Stimulated activated naive CD8-positive, alpha-beta T cell treated with anti-CD3 and anti-CD28 coated beads, Interleukin-15, amount 100 ng/mL, for 72 hours (primary cell): ENCODE measurements at places on chromosomes 6 and 20.
A peak's percentile ranks its signal among the peaks of the same experiment; 100 is the strongest.

DNA sequence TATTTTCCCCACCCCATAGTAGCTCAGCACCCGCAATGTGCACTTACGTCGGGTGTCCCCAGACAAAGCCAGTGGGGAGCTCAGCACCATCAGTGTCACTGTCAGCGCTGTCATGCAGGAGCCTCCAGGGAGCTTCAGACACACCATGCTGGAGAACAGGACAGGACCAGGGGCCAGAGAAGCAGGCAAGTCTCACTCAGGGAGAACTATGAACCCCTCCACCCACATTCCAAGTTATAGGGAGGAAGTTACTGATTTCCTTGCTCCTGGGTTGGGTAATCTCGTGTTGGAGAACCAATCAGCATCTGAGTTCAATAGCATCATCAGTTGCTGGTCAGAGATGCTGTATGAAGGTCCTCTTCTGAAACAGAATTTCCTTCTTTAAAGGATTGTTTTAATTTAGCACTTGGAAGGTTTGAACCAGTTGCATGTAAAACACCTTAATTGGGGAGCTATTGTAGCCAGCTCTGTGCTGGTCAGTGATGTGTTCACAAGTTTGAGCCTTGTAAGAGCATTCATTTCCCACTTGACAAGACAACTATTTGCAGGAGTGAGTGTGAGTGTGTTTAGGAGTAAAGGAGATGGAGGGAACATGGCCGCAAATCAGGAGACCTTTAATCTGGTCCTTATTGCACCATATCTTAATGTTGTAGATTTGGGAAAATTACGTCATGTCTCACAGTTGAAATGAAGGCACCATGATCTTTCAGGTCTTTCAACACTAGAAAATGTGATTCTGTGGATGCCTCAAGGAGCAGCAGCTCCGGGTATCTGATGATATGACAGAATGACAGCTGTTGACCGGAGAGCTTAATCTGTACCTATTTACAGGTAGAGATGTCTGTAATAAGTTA lies at the start of gene HLA-DRB1:
TSS of gene HLA-DRB1 (minus strand) at position 253 of the 854 bp plus-strand sequence. CDS start at position 147, 106 bp downstream.
- DNase-seq, result peak; percentile 29

GRCh38 chr20:10171864-10172751 lies 46.5 kb upstream of the SNAP25 start:
- DNase-seq, result peak; percentile 52

- DNase-seq, result no peak
Observed at GRCh38 chr6:86535100-86535499, 402.2 kb upstream of the HTR1E start.

DNA sequence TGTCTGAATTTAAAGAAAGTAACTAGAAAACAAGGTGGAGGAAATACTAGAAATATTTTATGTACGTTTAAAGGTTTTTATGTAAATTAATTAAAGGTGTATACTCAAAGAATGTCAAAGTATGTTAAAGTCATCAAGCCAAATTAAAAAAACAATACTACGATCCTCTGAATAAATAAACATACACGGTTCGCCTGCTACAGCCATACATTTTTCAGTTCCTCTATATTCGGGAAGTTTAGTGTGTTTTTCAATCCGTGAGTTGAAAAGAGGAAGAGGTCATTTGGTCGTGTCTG lies 626 bp downstream of the STX7 start:
- DNase-seq, result no peak

- no peak for DNase-seq
Observed at GRCh38 chr6:134835993-134836392, 113.9 kb downstream of the ALDH8A1 start.

DNA sequence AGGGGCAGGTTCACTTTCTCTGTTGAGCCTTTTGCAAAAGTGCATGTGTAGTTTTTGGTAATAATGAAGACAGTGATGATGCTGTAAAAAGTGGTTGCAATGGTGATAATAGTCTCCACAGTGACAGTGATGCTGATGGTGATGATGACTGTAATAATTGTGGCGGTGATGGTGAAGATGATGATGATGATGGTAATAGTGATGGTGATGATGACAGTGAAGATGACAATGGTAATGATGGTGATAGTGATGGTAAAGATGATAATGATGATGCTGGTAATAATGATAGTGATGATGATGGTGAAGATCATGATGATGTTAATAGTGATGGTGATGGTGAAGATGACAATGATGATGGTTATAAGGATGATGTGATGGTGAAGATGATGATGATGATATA lies 67.7 kb upstream of the LRFN2 start:
- DNase-seq, result no peak

- no peak for DNase-seq
Observed at GRCh38 chr6:52310932-52311331, 26.4 kb upstream of the MCM3 start.

DNA sequence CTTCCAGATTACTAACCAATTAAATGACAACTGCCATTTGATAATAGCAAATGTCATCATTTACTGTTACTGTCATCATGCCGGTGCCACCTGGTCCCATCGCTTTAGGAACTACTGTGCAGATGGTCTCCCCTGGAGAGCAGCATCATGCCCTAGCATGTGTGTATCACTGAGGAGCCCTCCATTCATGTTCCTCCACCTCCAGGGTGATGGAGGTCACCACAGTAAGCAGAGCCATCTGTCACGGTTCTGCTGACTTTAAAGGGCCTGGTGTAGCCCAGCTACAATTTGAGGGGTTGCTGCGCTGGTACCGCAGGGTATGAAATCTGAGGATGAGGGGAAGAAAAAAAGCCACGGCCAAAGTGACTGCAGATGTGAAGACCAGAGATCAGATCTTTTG lies 118.8 kb upstream of the KCNK16 start:
- DNase-seq, result no peak
